ENCODE measurements at places on chromosomes 4 and X.

- no peak for DNase-seq
These were observed 7.0 kb upstream of the BEND4 start for GRCh38 chr4:42159271-42160001.

DNA sequence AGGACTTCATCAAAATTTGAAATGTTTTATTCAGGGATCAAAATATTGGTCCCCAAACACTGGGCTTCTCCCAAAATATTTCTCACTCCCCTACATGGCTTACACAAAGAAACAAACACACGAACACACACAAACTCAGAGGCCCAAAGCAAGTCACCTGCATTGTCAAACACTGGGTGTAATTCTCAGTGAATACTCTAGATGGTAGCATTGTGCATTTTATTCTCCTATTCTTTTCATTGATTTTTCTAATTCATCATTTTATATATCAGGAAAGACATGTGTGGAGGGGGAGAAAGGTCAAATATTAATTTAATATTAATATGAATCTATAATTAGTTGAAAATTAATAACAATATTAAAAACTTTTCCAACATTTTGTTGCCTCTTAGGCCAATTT is 72.3 kb upstream of the TNMD start:
- DNase-seq: peak; percentile 3

GRCh38 chr4:67809502-67809901 is 55.3 kb upstream of the GNRHR start:
- DNase-seq: peak; percentile 37

DNA sequence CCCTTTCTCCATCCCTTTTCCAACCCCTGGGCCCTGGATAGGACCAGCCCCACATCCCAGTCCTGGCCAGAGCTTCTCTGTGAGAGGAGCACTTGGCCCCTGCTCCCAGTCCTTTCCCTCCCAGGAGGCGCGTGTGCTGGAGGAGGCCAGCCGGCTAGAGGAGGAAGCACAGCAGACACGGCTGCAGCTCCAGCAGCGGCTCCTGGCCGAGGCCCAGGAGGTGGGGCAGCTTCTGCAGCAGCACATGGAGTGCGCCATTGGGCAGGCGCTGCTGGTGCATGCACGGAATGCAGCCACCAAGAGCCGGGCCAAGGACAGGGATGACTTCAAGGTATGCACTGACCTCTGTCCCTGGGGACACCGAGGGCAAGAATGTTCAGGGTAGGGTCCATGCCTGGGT is 87.5 kb downstream of the EVC start:
- no peak for DNase-seq

DNA sequence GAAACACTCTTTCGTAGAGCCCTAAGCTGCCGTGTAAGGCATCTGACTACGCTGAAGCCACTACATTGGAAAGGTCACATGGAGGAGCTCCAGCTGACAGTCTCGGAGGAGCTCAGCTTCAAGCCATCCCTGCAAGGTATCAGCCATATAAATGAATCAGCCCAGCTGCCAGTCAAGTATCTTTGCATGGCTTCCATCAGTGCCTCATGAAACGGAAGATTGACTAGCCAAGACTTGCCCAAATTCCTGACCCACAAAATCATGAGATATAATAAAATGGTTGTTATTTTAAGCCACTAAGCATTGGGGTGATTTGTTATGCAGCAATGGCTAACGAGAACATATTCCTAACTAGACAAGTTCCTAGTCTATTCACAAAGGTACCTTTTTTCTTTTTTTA is 104.1 kb upstream of the SCOC start:
- no peak for DNase-seq

GRCh38 chrX:8849458-8849857 is 48.3 kb upstream of the FAM9A start:
- no peak for DNase-seq

GRCh38 chr4:15864651-15865566 is 73.6 kb downstream of the FGFBP1 start:
- DNase-seq: no peak

GRCh38 chr4:119510395-119511149 is 118.0 kb downstream of the PDE5A start:
- no peak for DNase-seq

GRCh38 chr4:79823148-79823763 is 249.8 kb downstream of the ANTXR2 start:
- no peak for DNase-seq

DNA sequence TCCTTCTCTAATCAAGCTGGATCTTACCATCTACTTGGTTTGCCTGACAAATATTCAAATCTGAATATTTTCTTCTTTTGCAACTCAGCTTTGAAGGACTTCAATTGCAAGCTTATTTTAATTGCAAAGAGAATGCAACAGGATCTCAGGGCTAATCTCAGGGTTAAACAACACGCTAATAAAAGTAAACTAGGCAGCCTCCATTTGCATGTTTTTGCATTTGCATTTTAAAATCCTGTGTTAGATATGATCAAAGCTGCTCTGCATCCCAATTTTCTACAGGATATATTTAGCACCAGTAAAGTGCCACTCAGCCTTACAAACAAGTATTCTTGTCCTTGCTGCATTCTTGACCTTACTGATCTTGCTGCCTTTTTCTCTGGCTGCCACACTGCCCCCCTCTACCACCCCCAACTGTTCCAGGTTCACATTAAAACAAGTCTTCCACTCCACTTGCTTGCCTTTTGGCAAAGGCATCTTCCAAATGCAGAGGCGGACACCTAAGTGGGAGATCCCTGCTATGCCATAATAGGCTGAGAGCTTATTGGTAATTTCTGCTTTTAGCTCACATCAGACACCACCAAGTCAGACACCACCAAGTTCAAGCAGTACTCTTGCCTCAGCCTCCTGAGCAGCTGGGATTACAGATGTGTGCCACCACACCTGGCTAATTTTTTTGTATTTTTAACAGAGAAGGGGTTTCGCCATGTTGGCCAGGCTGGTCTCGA is 48.1 kb downstream of the GPRIN3 start:
- no peak for DNase-seq

GRCh38 chr4:171035909-171036308 is 777.3 kb upstream of the GALNTL6 start:
- DNase-seq: no peak

DNA sequence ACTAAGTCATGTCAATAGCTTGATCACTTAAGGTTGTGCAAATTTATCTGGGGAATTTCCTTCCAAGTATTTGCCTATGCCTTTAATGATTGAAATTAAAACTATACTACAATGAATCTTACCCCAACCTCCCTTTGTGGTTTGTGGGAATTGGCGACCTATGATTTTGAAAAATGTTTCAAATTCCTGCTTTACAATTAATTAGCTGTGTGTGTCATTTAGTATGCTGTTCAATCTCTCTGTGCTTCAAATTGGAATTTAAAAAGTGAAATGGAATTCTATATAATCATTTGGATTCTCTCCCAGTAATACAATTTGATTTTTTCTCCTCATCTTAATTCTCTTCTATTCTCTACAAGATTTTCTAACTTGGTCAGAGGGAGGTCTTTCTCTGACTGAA is 2319.5 kb downstream of the ARAP2 start:
- DNase-seq: no peak

GRCh38 chrX:24858004-24858746 is 157.6 kb downstream of the ARX start:
- DNase-seq: no peak

DNA sequence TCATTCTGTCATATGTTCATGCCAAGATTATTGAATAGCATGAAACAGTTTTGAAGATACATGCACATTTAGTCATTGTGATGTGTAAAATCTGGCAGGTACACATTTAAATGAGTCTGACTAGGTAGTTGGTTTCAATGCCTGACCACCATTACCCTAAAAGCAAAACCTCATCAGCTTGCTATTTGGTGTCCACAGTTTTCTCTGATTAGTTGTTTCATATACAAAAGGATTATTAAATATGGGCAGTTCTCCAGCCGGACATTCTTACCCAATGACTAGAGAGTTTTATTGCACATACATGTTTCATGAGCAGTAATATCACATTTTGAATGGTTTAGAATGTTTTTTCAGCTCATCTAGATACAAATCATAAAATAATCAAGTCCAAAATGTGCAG is 23.7 kb downstream of the DCHS2 start:
- DNase-seq: no peak

DNA sequence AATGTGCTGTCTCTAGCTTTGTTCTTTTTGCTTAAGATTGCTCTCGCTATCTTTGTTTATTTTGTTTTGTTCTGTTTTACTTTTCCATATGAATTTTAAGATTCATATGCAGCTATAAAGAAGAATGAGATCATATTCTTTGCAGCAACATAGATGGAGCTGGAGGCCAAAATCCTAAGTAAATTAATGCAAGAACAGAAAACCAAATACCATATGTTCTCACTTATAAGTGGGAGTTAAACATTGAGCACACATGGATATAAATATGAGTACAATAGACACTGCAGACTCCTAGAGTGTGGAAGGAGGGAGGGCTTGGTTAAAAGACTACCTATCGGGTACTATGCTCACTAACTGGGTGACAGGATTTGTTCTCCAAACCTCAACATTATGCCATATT is 237.8 kb downstream of the TRAM1L1 start:
- peak; percentile 74 for DNase-seq

- DNase-seq: no peak
These were observed 109.1 kb downstream of the PTTG2 start for GRCh38 chr4:38069271-38069760.

- DNase-seq: no peak
These were observed 127.4 kb upstream of the UNC5C start for GRCh38 chr4:95676190-95676589.

GRCh38 chr4:147108409-147108808 is 162.7 kb upstream of the TTC29 start:
- no peak for DNase-seq

DNA sequence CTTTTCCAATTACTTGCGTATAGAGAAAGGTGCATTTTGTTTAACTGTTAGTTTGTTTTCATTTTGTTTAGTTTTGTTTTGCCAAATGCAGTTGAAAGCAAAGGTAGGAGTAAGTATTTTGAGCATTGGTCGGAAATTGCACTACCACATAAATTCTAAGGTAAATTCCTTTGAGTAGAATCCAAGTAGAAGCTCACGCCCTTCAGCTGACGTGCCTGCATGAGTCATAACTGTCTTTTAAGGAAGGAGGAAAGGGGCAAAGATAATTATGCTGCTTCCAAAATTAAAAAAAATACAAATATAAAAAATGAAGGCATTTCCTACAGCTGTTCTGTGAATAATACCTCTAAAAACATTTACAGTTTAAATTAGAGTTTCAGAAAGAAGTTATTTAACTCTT is 110.2 kb upstream of the MYOZ2 start:
- no peak for DNase-seq

DNA sequence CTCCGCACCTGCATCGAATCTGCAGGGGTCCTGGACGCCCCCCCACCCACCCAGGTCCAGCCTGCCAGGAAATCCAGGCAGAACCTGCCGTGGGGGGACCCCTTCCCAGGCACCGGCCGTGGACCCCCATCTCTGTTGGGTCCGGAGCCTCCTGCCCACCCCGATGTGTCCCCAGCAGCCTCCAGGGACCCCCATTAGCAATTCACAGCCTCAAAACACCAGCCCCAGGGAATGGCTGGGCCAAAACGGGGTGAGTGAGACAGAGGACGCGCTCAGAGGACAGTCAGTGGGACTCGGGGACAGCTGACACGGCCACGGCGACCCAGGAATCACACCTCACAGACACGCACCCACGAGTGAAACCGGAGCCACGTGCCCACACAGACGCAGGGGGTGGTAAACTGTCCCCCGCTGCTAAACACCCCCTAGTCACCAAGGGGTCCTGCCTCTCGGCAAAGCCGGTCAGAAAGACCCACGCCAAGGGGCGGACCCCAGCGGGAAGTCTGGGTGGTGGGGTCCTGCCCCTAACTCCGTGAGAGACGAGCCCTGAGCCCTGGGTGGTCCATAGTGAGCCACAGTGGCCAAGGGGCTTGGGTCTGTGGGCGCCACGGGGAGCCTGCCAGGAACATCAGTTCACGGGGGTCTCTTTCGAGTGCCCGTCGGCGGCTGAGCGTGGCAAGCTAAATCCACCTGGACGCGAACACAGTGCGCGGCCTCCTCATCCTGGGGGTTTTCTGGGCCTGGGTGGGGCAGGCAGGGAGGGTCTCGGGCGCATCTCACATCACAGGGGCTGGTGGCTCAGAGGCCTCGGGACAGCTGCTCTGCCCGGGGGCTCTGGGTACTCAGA is 126.5 kb upstream of the NKX1-1 start:
- DNase-seq: no peak
